ENCODE measurements at places on chromosomes 1 and 21.

GRCh38 chr1:22177354-22178003, 34.6 kb upstream of the WNT4 start:
- DNase-seq: no peak

GRCh38 chr1:184392067-184392466, 5.2 kb downstream of the C1orf21 start:
- DNase-seq: no peak

DNA sequence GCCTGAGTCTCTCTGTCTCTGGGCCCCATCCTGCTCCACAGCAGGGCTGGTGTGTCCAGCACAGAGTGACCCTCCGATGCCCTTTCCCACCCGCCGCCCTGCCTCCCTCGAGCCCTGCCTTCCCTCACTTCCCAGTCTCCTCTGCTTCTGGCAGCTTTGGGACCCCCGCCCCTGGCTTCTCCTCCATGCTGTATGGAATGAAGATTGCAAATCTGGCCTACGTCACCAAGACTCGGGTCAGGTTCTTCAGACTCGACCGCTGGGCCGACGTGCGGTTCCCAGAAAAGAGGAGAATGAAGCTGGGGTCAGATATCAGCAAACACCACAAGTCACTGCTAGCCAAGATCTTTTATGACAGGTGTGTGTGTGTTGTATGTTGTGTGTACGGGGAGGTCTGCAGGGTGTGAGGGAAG, 14.3 kb downstream of the MOV10 start:
- DNase-seq: no peak

- DNase-seq: no peak
Measured at GRCh38 chr1:40386359-40386723, 12.8 kb downstream of the SMAP2 start.

- no peak for DNase-seq
Measured at GRCh38 chr1:68954841-68955240, 458.0 kb upstream of the DEPDC1 start.

GRCh38 chr1:158058237-158058985, 65.0 kb downstream of the KIRREL1 start:
- no peak for DNase-seq

GRCh38 chr1:230424391-230425251, 1.5 kb downstream of the PGBD5 start:
- no peak for DNase-seq

DNA sequence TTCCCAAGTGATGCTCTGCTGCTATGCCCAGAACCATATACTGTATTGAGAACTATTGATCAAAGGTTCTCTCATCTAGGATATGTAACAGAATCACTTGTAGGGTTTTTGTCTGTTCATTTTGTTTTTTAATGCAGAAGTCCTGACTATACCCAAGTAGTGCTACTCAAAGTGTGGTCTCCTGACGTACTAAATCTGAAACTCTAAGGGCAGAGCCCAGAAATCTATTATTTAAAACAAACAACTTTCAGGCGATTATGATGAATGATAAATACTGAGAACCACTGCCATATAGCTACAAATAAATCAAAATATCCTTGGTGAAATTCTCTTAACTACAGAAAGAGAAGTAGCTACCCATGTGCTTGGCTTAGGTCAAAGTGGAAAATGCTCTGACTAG, 10.1 kb downstream of the ZZZ3 start:
- DNase-seq: no peak

DNA sequence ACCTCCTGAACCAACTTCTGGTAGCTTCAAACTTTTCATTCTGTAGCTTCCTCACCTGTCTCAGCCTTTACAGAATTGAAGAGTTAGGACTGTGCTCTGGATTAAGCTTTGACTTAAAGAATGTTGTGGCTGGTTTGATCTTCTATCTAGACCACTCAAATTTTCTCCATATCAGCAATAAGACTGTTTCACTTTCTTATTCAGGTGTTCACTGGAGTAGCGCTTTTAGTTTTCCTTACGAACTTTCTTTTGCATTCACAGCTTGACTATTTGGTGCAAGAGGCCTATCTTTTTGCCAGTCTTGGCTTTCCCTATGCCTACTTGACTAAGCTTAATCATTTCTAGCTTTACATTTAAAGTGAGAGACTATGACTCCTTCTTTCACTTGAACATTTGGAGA, 31.5 kb downstream of the FGGY start:
- no peak for DNase-seq

GRCh38 chr1:155075535-155075934, 3.1 kb upstream of the EFNA3 start:
- DNase-seq: no peak

DNA sequence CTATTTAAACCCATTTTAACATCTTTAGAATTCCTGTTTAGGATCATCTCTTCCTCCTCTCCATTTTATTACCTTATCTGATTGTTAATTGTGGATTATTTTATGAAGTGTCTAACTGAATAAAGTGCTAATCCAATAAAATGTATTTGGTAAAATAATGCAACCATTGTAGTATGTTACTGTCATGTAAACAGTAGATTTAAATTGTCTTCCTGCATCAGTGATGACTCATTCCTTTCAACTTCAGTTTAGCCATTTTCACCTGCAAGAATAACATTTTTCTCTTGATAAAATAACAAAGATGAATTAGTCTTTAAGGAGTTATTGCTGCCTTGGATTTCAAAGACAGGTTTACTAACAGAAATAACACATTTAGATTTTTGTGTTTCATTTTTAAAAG, 5.4 kb downstream of the PPP2R5A start:
- no peak for DNase-seq

DNA sequence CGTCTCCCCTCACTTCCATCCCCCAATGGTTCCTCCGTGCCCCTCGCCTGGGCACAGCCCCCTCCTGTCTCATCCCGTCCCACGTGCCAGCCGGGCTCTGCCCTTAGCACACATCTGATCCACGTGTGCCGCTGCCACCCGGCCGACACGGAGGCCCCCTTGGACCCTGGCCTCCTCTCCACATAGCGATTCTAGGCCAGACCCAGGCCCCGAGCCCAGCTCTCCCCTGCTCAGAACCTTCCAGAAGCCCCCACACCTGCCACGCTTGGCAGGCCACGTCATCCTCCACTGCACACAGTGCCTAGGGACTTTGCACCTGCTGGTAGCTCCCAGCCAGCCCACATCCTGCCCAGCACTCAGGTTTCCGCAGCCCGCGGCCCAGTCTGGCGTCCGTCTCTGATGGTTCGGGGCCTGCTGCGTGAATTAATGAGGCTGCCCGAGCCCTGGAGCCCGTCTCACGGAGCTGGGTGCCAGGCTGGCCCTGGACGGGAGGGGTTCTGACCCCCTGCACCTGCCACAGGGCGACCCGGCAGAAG, 20.1 kb downstream of the PLCH2 start:
- no peak for DNase-seq

DNA sequence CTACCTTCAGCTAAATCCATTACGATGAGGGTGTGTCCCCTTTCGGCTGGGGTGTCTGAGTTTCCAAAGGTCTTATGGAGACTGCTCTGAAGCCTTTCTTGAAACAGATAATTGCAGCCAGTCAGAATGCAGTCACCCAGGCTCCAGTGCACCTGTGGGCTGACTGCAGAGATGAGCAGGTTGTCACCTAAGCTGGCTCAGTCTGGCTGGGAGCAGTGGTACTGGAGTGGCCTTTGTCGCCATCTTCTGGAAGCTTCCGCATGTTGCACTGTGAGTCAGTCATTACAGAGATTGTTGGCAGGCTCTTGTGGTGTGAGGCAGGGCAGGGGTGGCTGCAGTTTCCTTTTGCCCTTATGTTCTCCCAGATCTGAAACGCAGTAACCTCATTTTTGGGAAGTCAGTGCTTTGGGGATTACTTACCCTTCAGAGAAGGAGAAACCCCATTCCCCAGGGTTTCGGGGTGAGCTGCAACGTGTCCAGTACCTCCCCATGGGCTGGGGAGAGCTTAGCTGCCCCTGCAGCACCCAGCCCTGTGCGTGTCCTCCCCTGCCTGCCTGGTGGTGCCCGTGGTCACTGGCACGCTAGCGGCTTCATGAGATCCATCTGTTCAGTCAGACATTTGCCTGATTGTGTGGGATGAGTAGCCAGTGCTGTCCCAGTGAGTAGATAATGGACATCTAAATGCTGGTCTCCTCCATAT, 48.0 kb downstream of the SMYD2 start:
- peak; percentile 53 for DNase-seq

GRCh38 chr1:203075236-203076030, 10.4 kb downstream of the MYOG start:
- DNase-seq: no peak

DNA sequence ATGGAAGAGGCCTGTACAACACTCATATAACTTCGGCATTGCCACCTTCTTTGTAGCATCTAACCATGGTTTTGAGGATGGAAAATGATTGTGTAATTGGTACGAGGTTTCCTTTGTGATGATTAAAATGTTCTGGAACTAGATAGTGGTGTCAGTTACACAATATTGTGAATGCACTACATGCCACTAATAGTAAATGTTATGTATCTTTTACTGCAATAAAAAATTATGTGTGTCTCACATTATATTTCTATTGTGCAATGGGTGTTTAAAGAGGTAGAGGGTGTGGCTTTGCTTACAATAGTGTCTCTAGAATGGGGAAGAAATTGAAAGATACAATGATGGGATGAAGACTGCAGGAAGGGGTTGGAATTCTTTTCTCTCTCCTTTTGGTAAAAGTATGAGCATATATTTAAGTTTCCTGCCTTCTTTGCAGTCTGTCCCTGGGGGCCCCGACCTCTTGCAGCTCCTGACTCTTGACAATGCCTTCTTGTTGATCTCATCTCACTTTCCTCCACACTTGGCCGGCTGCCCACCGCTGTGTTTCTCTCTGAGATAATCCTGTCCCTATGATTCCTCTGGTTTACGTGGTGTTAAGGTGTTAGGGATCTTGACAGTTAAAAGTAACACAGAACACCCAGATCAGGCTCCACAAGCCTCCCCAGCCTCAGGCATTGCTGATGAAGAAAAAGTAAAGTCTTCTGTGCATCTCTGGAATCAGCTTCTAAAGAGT, 39.3 kb downstream of the MTARC1 start:
- no peak for DNase-seq

Measured in stimulated activated CD8-positive, alpha-beta memory T cell treated with anti-CD3 and anti-CD28 coated beads, Interleukin-7, amount 100 ng/mL, for 1 hour (primary cell).